ENCODE measurements at places on chromosomes 1 and 21. TPM values are rescaled to one million over a fixed set of nuclear protein-coding genes. Genes with fewer than 3 reads are reported as not detected.

The KIF21B gene
- 4.9 TPM for total RNA-seq

The PIK3R3 gene
- 22.0 TPM for total RNA-seq

The FCGR2B gene
- 19.4 TPM for total RNA-seq

The C1orf56 gene
- total RNA-seq = 12.5 TPM

The ELAPOR1 gene
- 127 TPM for total RNA-seq

The KIF17 gene
- total RNA-seq = 4.7 TPM

The SNX7 gene
- total RNA-seq = 27.7 TPM

The ARTN gene
- 2.1 TPM for total RNA-seq

The PRAMEF14 gene
- total RNA-seq = not detected

The FNDC10 gene
- 4.6 TPM for total RNA-seq

The TMPRSS3 gene
- 10.5 TPM for total RNA-seq

The NOS1AP gene
- 20.7 TPM for total RNA-seq

The IFI16 gene
- total RNA-seq = 42.4 TPM

The PGLYRP4 gene
- total RNA-seq = not detected

Measured in mucosa of gallbladder (tissue), 1 donor.